ENCODE measurements at places on chromosomes 6 and 20. TPM values are rescaled to one million over a fixed set of nuclear protein-coding genes. Genes with fewer than 3 reads are reported as not detected.

DNA sequence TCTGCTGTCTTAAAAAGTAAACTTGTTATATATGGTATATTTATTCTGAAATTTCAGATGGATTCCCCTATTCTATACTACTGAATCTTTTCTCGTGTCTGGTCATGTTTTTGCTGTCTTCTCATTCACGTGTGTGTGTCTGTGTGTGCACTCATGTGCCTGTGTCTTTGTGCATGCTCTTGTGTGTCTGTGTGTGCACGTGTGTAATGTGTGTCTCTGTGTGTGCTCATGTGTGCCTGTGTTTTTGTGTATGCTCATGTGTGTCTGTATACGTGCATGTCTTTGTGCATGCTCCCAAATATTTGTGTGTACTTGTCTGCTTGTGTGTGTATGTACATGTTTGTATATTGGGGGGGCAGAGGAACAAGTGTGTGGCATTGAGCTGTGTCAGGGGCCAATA, 34.0 kb downstream of the PRR18 start:
- DNase-seq = no peak

GRCh38 chr6:145749632-145750031, 14.3 kb upstream of the EPM2A start:
- DNase-seq = no peak

DNA sequence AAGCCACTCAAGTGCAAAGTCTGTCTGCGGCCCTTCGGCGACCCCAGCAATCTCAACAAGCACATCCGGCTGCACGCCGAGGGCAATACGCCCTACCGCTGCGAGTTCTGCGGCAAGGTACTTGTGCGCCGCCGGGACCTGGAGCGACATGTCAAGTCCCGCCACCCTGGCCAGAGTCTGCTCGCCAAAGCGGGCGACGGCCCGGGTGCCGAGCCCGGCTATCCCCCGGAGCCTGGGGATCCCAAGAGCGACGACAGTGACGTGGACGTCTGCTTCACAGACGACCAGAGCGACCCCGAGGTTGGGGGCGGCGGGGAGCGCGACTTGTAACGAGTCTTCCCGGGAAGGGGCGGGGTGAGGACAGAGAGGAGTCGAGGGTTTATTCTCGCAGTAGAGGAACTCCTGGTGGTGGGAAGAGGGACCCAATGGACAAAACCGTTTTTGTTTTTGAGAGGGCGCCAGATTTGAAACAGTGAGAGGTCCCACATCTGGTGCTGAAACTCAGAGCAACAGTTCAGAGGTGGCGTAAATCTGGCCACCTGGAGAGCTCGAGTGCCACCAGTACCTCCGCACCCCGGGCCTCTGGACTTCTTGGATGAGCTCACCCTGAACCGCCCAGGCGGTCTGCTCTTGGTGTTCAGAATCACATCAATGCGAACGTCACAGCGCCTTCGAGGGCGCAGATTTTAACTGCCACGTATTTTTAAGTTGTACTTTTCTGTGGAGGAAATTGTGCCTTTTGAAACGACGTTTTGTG, 8.0 kb downstream of the PRDM13 start:
- peak; percentile 37 for DNase-seq

- DNase-seq = no peak
These were observed 76.1 kb downstream of the ME1 start for GRCh38 chr6:83354747-83355146.

GRCh38 chr20:48765359-48765758, 62.4 kb downstream of the PREX1 start:
- DNase-seq = no peak

GRCh38 chr6:100404051-100404450, 60.7 kb downstream of the SIM1 start:
- DNase-seq = no peak

DNA sequence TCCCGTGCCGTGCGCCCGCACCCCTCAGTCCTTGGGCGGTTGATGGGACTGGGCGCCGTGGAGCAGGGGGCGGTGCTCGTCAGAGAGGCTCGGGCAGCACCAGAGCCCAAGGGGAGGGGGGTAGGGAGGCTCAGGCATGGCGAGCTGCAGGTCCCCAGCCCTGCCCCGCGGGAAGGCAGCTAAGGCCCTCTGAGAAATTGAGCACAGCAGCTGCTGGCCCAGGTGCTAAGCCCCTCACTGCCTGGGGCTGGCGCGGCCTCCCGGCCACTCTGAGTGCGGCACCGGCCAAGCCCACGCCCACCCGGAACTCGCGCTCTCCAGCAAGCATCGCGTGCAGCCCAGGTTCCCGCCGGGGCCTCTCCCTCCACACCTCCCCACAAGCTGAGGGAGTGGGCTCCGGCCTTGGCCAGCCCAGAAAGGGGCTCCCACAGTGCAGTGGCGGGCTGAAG, 16.4 kb downstream of the SOX4 start:
- DNase-seq = no peak

- no peak for DNase-seq
These were observed 99.0 kb downstream of the FIG4 start for GRCh38 chr6:109790131-109790530.

- peak; percentile 32 for DNase-seq
These were observed 31.6 kb downstream of the TUBB2B start for GRCh38 chr6:3195695-3196497.

Gene MAPK14
- total RNA-seq = 59.5 TPM

GRCh38 chr20:2101057-2101864, at the start of gene STK35:
Gene STK35 (plus strand): TSS chr20:2101827. CDS start chr20:2101882, 55 bp downstream.
- peak; percentile 69 for DNase-seq

DNA sequence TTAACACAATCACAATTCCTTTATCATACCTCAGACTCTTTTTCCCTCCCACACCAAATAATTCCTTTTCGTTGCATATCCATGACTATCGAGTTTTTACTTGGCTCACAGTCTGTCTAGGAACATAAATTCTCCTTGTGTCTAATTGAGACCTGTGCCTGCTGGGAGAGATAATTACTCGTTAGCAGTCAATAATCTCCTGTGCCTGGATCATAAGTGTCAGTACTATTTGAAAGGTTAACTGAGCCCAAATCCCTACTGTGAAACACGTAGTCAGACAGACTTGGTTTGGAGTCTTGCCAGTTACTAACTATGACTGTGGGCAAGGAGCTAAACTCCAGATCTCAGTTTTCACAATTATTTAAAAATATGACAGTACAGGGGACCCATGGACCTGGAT, 5.7 kb upstream of the CTNNBL1 start:
- DNase-seq = no peak

Gene FAM209B
- total RNA-seq = not detected

- DNase-seq = no peak
These were observed 129.0 kb downstream of the REV3L start for GRCh38 chr6:111353912-111354462.

Measured in Calu3 (cell line).